ENCODE measurements at places on chromosomes 4 and X.

DNA sequence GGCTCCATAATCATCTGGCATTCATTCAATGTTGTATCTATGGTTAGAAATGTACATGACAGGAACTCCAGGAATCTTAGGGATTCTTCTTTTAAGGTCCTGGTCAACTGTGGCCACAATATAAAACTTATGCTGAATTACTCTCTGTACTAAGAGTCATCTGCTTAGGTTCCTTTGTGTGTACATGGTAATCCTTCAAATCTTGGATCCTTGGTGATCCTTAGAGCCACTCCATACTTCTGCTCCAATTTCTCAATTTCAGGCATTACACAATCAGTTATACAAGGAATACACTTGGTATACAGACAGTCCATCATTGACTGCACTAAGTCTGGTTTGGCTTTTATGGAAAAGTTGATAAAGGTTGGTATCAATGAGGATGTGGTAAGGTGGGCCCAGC is 5.8 kb downstream of the SRD5A3 start:
- no peak for DNase-seq

GRCh38 chr4:177964693-177965168 is 522.5 kb upstream of the AGA start:
- DNase-seq: no peak

DNA sequence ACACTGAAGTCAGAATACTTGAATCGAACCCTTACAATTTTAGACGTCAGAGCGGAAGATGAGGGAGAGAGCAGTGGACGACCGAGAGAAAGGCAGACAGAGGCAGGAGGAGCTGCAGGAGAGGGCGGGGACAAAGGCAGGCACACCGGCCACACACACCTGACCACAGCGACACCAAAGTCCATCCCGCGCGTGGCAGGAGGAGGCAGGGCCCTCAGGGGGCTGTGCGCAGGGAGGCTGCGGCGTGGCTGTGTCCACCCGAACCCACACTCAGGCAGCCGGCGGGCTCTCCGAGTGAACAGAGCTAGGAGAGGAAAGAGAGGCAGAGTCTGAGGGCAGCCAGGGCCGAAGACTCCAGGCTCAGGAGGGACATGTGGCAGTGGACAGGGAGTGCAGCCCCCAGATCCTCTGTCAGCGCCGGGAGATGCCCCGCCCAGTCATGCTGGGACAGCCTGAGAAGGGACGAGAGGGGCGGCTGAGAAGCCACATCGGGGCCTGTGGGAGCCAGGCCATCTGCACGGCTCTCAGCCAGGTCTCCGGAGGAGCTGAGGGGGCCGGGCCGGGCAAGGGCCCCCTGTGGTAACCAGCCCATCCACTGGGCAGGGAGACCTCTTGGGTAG is 20.1 kb downstream of the GAK start:
- no peak for DNase-seq

DNA sequence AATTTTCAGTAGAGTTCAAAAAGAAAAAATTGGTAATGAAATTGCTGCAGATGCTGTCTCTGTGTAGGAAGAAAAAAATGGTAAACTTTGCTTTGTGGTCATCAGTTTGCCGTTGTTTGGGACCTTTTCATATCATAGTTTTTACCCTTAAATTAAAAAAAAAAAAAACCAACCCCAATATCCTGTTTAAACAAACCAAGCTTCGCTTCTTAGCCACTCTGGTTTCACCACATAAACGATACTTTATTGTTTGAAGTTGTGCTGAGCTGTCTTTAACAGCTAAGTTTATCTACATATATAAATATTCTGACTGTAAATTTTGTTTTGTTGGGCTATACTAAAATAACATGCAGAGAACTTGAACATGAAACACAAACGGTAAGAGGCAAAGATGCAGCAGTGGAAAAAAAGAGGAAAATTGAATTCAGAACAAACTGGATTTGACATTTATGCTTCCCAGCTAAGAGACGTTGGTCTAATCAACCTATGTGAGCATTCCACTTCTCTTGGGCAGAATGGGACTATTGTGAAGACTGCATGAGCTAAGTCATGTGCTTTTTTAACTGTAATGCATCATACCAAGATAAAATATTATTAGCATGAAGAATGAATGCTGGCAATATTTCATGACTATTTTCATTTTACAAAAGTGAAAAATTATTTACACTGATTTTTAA is 15.7 kb upstream of the H2AZ1 start:
- no peak for DNase-seq

DNA sequence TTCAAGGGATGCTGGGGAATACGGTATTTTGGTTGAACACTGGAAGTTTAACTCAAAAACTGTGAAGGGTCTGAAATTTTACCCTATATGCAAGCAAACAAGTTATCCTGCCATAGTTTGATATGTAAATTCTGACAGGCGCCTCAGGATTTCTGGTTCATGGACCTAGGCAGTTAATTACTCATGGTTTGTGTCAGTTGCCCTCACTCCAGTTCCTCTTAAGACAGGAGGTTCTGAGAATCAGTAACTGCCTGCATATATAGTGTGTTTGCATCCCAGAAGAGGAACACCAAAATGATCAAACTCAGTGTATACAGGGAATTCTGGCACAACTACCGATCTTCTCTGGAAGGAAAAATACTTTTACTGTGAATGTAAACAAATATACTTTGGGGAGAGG is 360.4 kb upstream of the NWD2 start:
- DNase-seq: no peak

DNA sequence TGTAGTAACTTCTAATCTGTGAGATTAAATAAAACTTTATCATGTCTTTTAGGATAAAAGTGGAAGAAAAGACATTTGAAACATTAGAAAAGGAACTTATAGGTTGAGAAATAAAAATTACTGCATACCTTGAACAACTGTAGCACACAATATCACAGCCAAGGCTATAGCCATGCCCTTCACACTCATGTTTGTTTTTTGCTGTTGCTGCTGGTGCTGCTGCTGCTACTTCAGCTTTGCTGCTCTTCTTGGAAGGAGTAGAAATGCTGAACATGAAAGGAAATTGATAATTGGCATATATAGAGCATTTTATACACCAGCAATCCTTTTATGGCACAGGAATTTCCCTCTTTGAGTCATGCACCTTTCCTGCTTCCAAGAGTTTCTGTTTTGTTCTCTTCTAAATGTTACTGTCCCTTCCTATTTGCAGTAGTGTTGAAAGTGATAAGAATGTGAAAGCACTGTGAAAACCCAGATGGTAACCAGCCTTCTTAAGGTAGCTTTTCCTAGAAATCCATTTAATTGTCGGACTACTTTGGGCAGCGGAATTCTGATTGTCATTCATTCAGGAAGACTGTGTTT is at the start of gene CXCL11:
Gene CXCL11 (minus strand): TSS at position 272 of the 582 bp plus-strand sequence. CDS start 83 bp downstream, at position 189.
- no peak for DNase-seq

DNA sequence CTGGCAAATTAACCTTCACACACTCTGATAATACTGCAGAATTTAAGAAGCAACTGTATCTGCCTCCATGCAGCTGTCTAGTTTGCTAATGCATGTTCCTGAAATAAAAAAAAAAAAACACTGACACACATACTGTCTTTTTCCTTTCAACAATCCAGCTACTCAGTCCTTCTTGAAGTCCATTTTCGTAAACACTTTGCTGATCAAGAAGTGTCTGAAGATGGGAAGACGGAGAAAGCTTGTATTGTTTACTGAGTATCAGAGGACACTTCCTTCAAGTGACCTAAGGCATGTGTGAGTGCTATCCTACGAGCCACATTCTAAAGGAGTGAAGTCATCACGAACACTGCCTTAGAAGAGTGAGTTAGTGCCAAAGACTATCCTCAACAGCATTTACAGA is 82.6 kb downstream of the LUZP4 start:
- DNase-seq: no peak

GRCh38 chrX:110403441-110404238 is 45.0 kb downstream of the RTL9 start:
- DNase-seq: no peak

Measured in frontal cortex (tissue), 4 donors.